ENCODE measurements at places on chromosomes 5 and 9. TPM values are rescaled to one million over a fixed set of nuclear protein-coding genes. Genes with fewer than 3 reads are reported as not detected.

Gene RNF224
- not detected for total RNA-seq

Gene NRARP
- total RNA-seq = 28.1 TPM

Gene SLC36A2
- total RNA-seq = not detected

Gene ST6GALNAC6
- total RNA-seq = 29.6 TPM

Gene PAIP2
- total RNA-seq = 57.3 TPM

Gene MYO10
- total RNA-seq = 80.8 TPM

Gene PAX5
- not detected for total RNA-seq

Gene IL33
- total RNA-seq = 17.5 TPM

Gene ZFAND5
- total RNA-seq = 113 TPM

Gene CNTLN
- 6.6 TPM for total RNA-seq

Gene GFI1B
- total RNA-seq = not detected

Gene S1PR3
- total RNA-seq = 3.1 TPM

Gene SPINK13
- not detected for total RNA-seq

Gene TAF1L
- total RNA-seq = not detected

Gene HRH2
- not detected for total RNA-seq

Gene PLCXD3
- 0.19 TPM for total RNA-seq

Gene IRX1
- not detected for total RNA-seq

Gene SSNA1
- 96.5 TPM for total RNA-seq

Gene CDO1
- total RNA-seq = 0.63 TPM

Gene ADAM19
- total RNA-seq = 25.4 TPM

Gene PDE6A
- 0.06 TPM for total RNA-seq

Gene PALM2AKAP2
- 0.06 TPM for total RNA-seq

Gene EFNA5
- total RNA-seq = 53.3 TPM

Gene TXNDC8
- total RNA-seq = not detected

Gene FOXI1
- total RNA-seq = not detected

Gene BTNL3
- total RNA-seq = not detected

Gene FBXO4
- 8.1 TPM for total RNA-seq

Gene COL27A1
- 2.6 TPM for total RNA-seq

Gene PTPRD
- 2.0 TPM for total RNA-seq

Gene CTNND2
- total RNA-seq = not detected

Gene BAAT
- under 0.01 TPM for total RNA-seq

Gene GNA14
- total RNA-seq = 2.6 TPM

Gene FGF18
- 0.06 TPM for total RNA-seq

Gene PCDHB15
- total RNA-seq = 1.2 TPM

Gene TLE4
- total RNA-seq = 34.8 TPM

Gene RASEF
- total RNA-seq = not detected

Gene CER1
- total RNA-seq = not detected

Gene PTRH1
- total RNA-seq = 36.3 TPM

Gene IGFBPL1
- 0.25 TPM for total RNA-seq

Gene GFPT2
- 0.97 TPM for total RNA-seq

Gene SLC44A1
- total RNA-seq = 20.2 TPM

Gene MZB1
- 0.16 TPM for total RNA-seq

Gene GM2A
- 15.4 TPM for total RNA-seq

Gene LEAP2
- under 0.01 TPM for total RNA-seq

Gene VLDLR
- total RNA-seq = 7.4 TPM

Gene DRD1
- total RNA-seq = not detected

Gene ZSWIM6
- total RNA-seq = 7.3 TPM

Gene ZNF454
- 0.69 TPM for total RNA-seq

Gene CSNK1G3
- 31.7 TPM for total RNA-seq

Gene KIF12
- not detected for total RNA-seq

Gene ZNF782
- total RNA-seq = 4.7 TPM

Gene PCA3
- under 0.01 TPM for total RNA-seq
